ENCODE measurements at places on chromosomes 2 and 18.

GRCh38 chr2:98909317-98910211 lies 26.5 kb downstream of the CRACDL start:
- peak; percentile 91 for DNase-seq

GRCh38 chr2:128364441-128364911 lies 45.8 kb upstream of the HS6ST1 start:
- DNase-seq, result no peak

- no peak for DNase-seq
Observed at GRCh38 chr18:23270986-23271680, 135.8 kb downstream of the CABLES1 start.

- DNase-seq, result no peak
Observed at GRCh38 chr2:72220170-72220569, 72.5 kb upstream of the CYP26B1 start.

GRCh38 chr2:50853441-50853840 lies 178.5 kb downstream of the NRXN1 start:
- DNase-seq, result no peak

- DNase-seq, result no peak
Observed at GRCh38 chr2:149651229-149651628, 63.7 kb upstream of the MMADHC start.

Data from NCI-H1105 (cell line).